ENCODE measurements at places on chromosomes 12 and 14.
A peak's percentile ranks its signal among the peaks of the same experiment; 100 is the strongest.

- DNase-seq = no peak
Observed at GRCh38 chr12:110857528-110857927, 10.7 kb downstream of the CCDC63 start.

GRCh38 chr12:100453951-100454350 lies 19.7 kb upstream of the NR1H4 start:
- no peak for DNase-seq

DNA sequence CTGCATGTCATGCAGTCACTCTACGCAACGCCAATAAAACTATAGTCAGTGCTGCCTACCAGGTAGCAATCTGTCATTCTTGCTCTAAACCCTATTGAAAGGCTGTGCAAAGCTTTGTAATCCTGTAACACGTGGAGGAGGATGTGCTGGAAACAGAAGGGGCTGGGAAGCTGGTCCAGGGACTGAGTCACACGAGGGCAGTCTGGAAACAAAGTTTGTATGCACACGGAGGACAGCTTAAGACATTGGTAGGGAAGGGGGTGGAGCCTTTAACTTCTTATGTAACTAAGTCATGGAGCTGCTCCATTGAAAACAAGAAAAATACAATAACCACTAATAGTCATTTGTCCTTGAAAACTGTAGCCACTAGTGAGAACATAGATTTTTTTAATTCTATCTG lies 128.0 kb downstream of the BCAT1 start:
- peak; percentile 42 for DNase-seq

DNA sequence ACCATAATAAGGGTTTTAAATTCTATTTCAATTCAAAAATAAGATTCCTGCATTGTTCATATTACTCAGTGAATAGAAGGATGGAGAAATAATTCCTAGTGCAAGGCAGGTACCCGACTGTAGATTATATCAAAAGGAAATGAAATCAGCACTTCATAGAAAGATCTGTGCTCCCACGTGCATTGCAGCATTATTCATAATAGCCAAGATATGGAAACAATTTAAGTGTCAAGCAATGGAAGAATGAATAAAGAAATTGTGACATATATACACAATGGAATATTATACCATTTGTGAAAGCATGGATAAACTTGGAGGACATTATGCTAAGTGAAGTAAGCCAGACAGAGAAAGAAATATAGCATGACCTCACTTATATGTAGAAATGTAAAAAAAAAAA lies 53.8 kb downstream of the SLC6A15 start:
- peak; percentile 23 for DNase-seq

GRCh38 chr14:24706351-24706750 lies 72.4 kb upstream of the GZMB start:
- no peak for DNase-seq

- no peak for DNase-seq
Observed at GRCh38 chr14:95444132-95445129, 72.0 kb downstream of the SYNE3 start.

- no peak for DNase-seq
Observed at GRCh38 chr14:98959410-98959809, 312.6 kb downstream of the BCL11B start.

- DNase-seq = peak; percentile 82
Observed at GRCh38 chr12:3132636-3133404, 55.6 kb downstream of the TSPAN9 start.

GRCh38 chr14:77026930-77027537 lies 1.5 kb downstream of the IRF2BPL start:
- DNase-seq = peak; percentile 63

- no peak for DNase-seq
Observed at GRCh38 chr12:56989861-56990610, 16.3 kb downstream of the ZBTB39 start.

DNA sequence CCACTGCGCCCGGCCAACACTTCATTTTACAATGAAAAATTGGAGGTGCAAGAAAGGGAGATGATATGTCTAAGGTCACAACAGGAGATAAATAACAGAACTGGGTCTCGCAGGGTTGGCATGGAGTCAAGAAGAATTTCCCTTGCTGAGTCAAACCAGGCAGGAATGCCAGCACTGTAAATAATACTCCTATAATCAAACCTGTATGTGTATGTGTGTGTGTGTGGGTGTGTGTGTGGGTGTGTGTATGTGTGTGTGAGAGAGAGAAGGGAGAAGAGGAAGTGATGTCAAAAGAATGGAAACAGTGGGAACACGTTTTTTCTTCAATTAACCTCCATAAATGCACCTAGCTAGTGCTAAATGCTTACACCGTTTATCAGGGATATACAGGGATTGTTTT lies 70.4 kb downstream of the TMEM116 start:
- DNase-seq = peak; percentile 81

GRCh38 chr12:6383572-6384498 lies at the start of gene LTBR:
Gene LTBR (plus strand): TSS chr12:6384162. CDS start chr12:6384359, 197 bp downstream.
- DNase-seq = peak; percentile 93

- DNase-seq = peak; percentile 77
Observed at GRCh38 chr12:26723379-26724308, 109.3 kb downstream of the ITPR2 start.

DNA sequence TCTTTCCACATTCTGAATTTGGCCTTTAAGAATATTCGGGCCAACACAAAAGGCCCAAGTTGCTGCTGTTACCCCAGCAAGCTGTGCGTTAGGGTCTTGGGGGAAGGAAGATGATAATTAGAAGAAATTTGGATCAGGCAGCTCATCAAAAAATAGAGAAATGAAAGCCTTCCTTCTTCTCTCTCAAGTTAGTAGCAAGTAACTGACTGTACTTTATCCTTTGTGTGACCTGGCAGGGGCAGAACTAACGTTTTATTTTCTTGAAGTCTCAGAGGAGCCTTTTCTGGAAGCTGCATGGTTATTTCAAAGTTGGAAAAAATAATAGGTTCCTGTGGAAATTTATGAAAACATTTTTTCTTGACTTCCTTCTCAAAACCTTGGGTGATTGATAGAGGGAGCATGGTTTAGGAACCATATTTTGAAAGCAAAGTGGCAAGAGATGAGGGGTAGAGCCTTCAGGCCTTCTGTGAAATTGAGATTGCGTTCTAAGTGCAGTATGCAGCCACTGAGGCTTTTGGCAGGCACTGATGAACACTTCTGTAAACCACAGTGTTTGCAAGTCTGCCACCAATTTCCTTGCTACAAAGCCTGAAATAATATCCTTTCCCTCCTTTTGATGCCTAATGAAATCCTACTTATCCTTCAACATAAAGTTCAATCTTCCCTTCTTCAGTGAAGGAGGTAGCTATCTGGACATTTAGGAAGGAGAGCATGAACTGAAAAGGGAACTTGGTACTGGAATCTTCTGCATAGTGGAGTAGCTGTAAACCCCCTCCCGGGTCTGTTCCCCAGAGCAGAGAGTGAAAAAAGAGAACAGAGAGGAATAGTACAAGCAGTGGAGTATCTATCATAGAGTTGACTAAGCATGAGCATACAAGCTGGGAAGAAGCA lies 123.2 kb downstream of the FGD4 start:
- DNase-seq = peak; percentile 55

- DNase-seq = no peak
Observed at GRCh38 chr14:65062096-65063075, 39.9 kb downstream of the MAX start.

DNA sequence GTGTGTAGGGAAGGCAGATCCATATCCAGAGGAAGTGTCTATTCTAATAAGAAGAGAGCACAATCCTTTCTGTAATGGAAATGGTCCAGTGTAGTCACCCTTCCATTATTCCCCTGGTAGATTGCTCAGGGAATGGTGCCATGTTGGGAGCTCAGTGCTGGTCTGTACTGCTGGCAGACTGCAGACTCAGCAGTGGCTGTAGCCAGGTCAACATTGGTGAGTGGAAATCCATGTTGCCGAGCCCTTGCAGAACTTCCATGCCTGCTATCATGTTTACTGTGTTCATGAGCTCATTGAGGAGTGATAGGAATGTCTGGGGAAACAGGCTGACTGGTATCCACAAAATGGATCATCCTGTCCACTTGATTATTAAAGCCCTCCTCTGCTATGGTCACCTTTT lies 128.7 kb downstream of the MIPOL1 start:
- no peak for DNase-seq

GRCh38 chr14:30796707-30797106 lies 77.7 kb upstream of the COCH start:
- DNase-seq = no peak

DNA sequence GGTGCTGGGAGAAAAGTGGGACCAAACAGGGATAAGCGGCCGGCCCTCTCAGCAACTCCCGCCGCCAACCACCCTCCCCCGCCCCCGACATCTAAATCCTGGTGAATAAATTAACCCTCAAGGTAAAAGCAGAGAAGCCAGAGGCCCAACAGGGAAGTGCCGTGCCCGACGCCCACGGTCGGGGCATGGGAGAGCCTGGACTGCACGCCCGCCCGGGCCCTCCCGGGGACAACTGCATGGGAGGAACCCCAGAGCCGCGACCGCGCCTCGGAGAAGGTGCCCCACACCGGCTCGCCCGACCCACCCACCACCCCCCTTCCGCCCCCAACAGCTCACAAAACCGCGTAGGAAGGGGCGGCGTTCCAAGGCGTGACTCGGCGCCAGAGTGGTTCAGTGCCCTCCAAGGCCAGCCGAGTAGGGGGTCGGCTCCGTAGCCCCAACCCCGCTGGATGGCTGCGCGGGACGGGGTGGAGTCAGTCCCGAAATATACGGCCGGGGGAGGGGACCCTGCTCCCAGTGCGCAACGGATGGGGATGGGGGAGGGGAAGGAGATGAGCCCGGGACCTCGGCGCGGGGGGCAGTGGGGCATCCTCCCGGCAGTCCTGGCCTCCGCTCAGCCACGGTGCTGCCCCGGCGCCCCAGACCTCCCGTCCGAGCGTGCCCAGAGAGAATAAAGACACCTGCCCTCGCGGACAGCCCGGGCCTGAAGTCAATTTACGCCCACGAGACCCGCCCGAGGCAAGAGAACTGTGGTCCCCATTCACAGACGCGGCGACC lies 732 bp downstream of the SLC25A29 start:
- DNase-seq = no peak

GRCh38 chr12:58889557-58889956 lies 30.7 kb downstream of the LRIG3 start:
- DNase-seq = no peak

DNA sequence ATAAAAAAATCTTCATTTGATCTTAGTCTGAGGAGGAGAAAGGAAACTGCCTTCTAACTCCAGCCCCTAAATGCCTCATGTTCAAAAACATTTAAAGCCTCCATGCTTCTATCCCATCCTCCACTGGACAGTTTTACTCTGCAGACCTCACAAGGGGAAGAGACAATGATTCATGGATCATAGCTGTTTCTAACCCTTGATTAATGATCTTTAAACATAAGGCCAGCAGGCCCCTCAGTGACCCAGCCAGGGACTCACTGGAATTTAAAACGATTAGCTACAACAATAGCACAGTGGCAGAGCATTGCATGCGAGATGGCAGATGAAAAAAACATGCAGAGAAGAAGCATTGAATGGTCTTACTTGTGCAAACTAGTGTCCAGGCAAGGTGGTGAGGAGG lies 6.0 kb downstream of the DCTN2 start:
- DNase-seq = no peak

- no peak for DNase-seq
Observed at GRCh38 chr12:51980809-51981127, 26.0 kb upstream of the TAMALIN start.

DNA sequence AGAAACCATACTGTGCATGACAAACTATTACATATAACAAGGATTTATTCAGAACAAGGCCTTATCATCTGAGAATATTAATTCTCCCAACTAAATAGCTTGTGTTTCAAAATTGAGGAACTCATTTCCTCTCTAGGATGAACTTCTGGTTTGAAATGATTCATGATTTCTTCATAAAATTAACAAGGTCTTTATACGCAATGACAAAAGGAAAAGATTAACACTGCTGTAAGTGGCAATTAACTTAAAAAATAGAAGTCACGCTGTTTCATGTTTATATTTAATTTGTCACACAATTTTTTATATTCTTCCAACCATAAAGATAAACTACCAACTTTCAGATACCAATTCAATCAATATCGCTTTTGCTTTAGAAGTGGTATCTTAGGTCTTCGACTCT lies 80.8 kb downstream of the GRIP1 start:
- no peak for DNase-seq

DNA sequence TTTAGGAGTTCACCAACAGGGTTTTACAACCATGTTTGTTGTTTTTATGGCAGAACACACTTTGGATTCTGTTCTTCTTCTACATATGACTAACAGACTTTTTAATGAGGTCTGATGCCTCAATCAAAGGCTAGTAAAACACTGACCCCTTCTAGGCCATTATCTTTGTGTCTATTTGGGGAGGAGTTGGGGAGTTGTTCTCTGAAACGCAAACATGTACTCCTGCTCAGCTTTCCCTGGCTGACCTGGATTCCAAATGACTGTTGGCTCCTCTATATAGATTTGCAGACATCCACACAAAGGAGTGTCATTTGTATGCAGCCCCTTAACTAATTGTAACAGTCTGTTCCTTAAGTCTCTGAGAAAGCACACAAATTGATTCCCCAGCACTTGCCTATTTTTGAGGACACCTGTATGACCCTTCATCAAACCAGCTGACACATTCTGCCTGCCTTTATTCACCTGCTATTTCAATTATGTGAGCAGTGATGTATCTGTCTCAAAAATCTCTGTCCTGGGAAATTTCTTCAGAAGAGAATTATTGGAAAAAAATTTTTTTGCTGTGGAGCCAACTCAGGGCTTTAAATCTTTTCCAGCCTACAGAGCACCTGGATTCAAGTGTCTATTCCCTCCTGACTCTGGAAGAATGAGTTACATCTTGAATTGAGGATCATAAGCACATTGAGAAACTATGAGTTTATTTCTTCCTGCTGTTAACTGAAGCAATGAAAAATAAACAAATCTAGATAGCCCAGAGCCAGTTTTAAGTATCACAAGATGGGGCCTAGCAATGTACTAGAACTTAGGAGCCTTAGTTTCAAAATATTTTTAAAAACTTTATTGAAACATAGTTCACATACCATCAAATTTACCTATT lies 417.2 kb downstream of the RAD51B start:
- no peak for DNase-seq
